ENCODE measurements at places on chromosomes 3 and 15.

GRCh38 chr3:194166682-194167479 is 30.9 kb downstream of the HES1 start:
- no peak for DNase-seq

DNA sequence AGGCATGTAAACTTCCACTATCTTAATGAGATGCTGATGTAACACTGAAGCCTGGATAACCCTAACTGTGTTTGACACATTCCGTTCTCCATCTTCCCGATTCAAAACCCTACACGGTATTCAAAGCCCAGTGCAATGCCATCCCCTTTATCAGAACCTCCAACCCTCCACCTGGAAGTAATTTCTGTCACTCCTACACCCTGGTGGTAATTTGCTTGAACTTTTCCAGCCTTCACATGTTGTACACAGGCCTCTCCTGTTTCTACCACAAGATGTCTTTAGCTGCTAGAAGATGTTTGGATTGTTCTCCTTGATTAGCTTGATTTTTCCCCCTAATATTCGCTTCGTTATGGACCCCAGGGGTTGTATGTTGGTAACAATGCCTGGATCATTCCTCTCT is 208.9 kb downstream of the CHST2 start:
- DNase-seq, result no peak

DNA sequence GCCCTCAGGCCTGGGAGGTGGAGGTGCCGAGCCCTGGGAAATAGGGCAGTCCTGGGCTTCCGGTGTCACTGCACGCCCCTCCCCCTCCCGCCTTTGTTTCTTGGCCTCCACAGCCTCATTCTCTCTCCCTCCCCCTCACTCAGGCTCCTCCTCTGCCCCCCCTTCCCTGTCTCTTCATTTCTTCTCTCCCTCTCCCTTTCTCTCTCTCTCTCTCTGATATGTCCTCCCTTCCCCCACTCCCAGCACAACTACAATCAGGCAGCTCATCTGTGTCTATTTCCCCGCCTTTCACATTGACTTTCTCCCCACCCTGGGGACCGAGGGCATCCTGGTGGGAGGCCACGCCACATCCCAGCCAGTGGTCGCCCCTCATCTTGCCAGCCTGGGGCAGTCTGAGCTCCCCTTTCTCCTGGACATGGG is 40.2 kb downstream of the IDH2 start:
- DNase-seq, result peak; percentile 31

DNA sequence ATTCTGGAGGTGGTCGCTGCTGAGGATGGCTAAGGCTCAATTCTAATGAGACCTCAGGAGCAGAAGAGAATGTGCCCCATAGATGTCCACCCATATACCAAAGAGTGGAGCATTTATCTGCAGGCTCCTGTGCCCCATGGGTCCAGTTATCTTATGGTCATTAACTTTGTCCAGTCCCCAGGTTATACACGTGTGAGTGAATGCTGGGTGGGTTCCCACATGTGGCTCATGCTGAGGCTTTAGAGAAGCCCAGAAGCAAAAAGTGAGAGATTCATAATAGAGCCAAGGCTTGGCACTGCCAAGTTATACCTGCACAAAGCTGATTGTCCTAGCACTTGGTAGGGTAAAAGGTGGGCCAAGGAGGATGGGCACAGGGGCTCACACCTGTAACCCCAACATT is 30.0 kb upstream of the MINAR1 start:
- DNase-seq, result no peak

DNA sequence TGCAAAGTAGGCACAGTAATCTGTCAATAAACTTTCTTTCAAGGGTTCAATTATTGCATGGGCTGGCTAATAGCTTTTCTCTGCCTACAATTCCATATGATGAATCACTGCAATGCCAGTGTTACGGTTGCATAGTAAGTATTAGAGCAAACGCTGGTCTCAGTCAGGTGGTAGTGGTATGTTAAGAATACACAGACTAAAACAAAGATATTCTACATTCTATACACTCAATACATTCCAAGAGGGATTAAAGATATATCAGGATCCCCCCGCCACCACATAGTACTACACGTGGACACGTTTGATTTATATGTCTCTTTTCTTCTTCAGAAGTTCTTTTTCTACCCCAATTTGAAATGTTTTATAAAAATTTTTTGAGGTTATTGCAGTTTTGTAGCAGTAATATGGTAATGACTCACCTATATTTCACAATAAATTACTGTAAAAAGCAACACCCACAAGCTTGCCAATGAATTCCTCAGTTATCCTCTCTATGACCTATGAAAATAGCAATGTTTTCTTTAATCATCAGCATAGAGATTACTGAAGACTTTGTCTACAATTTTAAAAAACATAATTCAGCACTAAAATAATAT is 68.2 kb downstream of the CD200R1L start:
- no peak for DNase-seq

GRCh38 chr3:4334548-4334947 is 31.4 kb downstream of the SETMAR start:
- no peak for DNase-seq

- DNase-seq, result peak; percentile 61
Measured at GRCh38 chr15:63381301-63382204, at the start of gene CA12. CA12 (minus strand) TSS chr15:63381846; CDS start chr15:63381720, 126 bp downstream.

DNA sequence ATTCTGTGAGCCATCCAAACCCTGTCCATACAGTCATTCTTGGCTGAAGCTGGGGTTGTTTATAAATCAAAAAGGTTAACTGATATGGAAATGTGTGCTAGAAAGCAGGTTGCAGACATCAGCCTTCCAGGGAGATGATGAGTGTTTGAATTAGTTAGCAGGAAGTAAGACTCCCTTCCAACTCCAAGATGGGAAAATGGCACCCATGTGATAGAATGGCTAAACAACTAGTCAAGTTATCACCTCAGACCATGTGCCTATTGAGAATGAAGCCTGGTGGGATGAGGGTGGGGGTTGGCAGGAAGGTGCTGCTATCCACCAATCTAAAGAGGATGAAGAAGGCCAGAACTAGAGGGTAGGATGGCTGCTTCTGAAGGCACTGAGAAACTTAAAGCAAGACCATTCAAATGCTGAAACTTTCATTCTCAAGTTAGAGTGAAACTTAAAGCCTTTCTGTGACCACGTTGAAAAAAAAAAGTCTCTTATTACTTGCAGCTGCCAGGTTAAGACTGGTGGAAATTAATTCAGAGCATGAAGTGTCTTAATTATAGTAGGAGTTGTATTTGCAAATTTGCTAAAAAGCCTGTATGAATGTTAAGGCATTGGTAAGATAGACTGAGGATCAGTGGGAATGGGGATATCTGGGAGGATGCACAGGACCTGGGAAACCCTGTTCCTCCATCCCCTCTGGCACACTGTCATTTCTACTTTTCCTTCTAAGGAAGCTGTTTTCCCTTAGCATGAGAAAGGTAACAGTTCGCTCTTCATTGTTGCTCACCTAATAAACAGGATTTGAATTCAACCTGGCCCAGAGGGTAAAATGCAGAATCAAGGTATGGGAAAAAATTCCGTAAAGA is 36.8 kb downstream of the CCR3 start:
- no peak for DNase-seq

DNA sequence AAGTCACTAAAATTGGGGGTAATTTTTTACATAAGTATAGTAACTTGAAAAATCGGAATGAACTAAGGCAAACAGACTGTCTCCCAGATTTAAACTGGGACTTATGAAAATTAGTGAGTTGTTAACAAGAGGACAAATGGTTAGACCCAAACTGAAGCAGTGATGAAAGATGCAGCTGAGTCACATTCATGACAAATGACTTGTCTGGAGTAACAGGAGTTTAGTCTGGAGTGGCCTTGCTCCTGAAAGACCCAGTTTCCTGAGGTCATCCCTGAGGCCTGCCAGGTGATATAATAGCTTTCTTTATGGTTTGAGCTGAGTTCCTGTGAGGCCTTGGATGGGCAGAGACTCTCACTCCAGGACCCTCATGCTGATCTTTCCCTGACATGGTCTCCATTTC is 9.6 kb upstream of the CTDSPL start:
- peak; percentile 78 for DNase-seq

DNA sequence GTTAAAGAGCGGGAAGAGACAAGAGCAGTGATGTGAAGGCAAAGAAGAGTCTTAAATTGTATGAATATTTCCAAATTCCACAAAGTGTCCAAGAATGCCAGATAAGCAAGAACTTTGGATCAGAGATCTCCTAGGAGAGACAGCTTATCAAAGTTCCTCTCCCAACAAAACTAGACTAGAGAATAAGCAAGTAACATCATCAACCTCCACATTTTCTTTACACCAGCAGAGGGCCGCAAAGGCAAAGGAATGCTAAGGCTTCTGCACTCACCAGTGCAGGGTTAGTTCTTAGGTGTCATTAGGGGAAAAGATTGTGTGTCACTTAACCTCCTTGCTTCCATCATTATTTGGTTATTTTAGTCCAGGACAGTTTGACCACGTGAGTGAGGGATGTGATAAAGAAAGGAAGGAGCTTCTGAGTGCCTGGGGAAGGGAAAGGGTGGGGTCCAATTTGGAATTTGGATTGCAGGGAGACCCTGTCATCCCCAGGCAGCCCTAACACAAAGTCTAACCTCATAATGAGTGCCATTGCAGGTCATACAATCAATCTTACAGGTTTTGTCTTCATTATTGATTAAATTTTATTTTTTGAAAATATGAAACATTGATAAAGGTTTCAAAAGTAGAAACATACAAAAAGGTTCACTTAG is 7.5 kb upstream of the CMTM6 start:
- peak; percentile 73 for DNase-seq

GRCh38 chr15:95097361-95097760 is 866.0 kb downstream of the MCTP2 start:
- peak; percentile 62 for DNase-seq

- no peak for DNase-seq
Measured at GRCh38 chr15:57472861-57473260, 96.6 kb downstream of the CGNL1 start.

GRCh38 chr3:41711651-41712050 is 250.3 kb downstream of the ULK4 start:
- DNase-seq, result peak; percentile 60

DNA sequence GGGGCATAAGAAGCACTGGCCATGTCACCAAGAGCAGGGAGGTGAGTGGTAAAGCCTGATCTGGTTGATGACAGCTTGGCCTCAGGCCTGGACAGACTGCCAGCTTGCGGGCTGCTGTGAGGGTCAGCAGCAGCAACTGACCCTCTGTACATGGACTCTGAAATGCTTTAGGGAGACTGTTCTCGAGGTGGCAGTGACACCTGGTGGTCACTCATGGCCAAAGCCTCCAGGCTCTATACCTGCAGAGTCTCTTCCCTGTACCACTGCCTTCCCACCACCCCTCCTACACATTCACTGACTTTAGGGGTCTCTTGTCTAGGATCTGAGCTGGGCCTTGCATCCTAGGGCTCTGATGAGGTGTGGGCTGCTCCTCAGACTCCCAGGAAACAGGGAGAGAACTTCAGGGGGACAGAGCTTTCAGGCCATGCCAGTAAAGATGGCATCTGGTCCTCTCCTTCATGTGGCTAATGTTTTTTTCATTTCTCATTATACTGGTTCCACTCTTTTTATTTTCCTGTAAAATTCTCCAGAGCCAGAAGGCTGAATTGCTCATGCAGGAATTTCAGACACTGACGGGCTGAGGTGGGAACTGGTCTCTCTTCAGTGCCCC is 17.2 kb upstream of the TIMP4 start:
- peak; percentile 52 for DNase-seq

DNA sequence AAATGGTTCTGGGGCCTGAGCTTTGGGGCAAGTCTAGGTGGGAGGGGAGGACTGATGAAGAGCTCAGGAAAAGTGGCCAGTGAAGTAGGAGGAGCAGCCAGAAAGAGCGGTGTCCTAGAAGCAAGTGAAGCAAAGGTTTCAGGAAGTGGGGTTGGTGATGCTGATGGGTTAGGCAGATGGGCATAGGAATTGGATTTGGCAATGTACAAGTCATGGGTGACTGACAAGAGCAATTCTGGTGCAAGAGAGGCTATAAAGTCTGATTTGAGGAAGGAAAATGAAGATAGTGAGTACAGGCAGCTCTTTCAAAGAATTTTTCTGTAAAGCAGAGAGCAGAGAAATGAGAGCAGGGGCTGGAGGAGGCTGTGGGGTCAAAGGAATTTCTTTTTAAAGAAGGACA is 19.7 kb downstream of the ALPK3 start:
- DNase-seq, result no peak

DNA sequence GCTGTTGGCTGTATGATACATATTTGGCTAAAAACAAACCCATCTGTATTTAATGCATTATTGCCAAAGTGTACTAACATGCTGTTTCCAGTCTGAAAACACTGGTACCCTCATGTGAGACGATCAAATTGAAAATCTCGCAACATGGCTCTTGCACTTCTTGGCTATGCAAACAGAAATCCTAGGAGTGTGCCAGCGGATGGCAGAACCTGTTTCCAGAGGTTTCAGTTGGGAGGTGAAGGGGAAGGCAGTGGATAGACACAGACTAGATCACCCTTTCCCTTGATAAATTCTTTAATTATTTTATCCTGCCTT is 350.3 kb downstream of the TUSC7 start:
- DNase-seq, result no peak

DNA sequence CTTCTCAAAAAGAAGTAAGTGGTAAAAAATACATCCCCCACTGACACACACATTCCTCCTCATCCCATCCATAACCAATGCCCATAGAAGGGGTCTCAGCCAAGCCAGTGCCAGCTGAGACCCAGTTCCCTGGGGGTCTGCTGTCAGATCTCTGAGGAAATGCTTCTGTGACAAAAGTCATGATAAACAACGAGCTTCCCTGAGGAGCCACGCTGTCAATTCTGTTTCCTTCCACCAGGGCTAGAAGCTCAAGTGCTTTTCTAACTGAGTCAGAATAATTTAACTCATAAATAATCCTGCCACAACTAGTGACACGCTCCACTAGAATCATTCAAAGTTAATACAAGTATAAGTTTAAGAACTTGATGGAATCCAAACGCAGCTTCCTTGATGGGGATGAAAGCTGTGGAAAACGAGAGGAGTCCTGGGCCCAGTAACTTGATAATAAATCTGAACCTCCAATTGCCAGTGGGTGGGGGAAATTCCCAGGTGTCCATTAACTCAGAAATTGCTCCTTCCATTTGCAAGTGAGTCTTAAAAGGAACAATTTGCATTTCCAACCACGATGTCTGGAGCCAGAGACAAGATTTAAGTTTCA is 348.7 kb upstream of the LMCD1 start:
- peak; percentile 77 for DNase-seq

Data from kidney tubule cell (primary cell).